ENCODE measurements at places on chromosomes 13 and 19.

DNA sequence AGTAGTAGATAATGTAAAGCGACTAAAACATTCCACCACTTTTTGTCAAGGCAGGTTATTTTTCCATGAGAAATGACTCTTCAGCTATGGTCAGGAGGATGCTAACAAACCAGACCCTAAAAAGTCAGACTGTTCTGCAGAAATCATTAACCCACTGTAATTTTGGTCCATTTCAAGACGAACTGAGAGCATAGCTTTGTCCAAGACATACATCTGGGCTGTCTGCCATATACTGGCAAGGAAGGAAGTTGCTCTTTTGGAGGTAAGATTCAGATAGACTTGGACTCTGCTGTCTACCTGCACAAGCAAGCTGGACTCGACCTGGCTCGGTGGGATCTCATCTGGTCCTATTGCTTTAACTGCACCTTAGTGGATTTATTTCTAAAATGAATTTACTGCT is 207.8 kb downstream of the POSTN start:
- DNase-seq = no peak

- DNase-seq = no peak
Measured at GRCh38 chr19:43532571-43532961, 422 bp upstream of the ZNF575 start.

DNA sequence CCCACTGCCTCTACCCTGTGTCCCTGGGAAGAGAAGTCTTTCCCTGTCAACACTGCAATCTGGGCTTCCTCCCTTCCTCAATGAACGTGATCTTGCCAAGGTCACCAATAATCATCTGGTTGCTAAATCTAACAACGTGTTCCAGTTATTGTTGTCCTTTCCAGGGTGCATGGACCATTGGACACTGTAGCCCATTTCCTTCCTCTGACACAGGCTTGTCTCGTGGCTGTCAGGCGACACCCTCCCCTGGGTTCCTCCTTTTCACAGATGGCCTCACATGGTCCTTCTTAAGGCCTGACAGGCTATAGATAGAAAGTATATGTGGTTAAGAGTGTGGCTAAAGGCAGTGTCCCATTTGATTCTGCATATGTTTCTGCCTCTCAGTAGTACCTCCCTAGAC is 67.7 kb upstream of the STARD13 start:
- no peak for DNase-seq

DNA sequence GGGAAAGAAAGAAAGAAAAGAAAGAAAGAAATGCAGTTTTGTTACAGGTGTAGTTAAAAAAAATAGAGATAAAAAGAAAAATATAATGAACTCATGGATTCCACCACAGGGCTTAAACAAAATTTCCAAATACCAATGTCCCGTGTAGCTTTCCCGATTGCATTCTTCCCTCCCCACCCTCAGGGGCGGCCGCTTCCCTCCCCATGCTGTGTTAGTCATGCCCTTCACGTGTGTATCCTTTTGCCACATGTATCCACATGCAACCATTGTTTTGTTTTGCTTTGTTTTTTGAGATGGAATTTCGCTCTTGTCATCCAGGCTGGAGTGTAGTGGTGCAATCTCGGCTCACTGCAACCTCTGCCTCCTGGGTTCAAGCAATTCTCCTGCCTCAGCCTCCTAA is 3.6 kb upstream of the KMT5C start:
- DNase-seq = no peak

- no peak for DNase-seq
Measured at GRCh38 chr19:37986048-37986750, 79.2 kb downstream of the SIPA1L3 start.

DNA sequence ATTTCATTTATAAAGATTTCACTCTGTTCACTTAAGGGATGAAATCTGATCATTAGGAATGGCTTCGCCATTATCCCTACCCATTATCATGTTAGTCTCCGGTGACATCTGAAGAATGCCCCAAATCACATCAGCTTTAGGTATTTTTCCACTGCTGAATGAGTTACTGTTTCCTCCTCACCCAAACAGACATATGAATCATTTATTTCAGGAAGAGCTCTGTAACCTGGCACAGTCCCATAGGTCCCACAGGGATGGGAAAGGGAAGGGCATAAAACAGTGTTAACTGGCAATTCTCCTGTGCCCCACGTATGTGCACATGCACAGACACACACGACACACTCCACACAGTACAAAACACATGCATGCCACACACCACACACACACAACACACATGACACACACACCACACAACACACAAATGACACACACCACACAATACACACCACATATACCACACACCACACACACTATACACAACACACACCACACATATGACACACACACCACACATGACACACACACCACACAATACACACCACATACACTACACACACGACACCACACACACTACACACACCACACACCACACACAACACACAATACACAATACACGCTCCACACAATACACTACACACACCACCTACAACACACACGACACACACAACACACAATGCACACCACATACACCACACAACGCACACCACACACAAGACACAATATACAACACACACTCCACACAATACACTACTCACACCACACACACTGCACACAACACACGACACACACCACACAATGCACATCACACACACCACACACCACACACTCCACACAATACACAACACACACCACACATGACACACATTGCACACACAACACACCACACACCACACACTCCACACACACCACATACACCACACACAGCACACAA is 15.4 kb downstream of the TMEM255B start:
- no peak for DNase-seq

DNA sequence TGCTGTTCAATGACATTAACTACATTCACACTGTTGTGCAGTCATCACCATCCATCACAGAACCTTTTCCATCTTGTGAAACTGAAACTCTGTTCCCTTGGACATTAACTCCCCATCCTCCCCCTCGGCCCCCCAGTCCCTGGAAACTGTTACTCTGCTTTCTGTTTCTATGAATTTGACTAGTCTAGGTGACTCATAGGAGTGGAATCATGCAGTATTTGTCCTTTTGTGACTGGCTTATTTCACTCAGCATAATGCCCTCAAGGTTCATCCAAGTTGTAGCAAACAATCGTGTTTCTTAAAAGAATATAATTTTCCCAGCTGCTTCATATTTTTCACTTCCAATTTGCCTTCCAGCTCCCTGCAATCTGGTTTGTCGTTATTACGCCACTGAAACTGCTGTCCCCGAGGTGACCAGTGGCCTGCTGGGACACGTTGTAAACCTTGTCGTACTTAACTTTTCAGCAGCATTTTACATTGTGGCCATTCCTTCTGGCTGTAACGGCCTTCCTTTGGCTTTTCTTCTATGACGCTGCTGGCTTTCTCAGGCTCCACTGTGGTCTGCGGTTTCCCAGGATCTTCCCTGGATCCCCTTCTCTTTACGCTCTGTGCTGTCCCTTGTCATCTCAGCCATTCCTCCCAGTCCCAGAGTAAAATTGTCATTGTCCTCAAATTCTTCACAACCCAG is 74.0 kb downstream of the DHRS12 start:
- DNase-seq = no peak

GRCh38 chr19:45947926-45948325 is 25.7 kb downstream of the NOVA2 start:
- no peak for DNase-seq

GRCh38 chr19:19137556-19138108 is 646 bp downstream of the TMEM161A start:
- DNase-seq = no peak

GRCh38 chr19:30068528-30069395 is 126.7 kb downstream of the URI1 start:
- no peak for DNase-seq

- no peak for DNase-seq
Measured at GRCh38 chr19:51514866-51515481, 13.4 kb upstream of the SIGLEC12 start.

DNA sequence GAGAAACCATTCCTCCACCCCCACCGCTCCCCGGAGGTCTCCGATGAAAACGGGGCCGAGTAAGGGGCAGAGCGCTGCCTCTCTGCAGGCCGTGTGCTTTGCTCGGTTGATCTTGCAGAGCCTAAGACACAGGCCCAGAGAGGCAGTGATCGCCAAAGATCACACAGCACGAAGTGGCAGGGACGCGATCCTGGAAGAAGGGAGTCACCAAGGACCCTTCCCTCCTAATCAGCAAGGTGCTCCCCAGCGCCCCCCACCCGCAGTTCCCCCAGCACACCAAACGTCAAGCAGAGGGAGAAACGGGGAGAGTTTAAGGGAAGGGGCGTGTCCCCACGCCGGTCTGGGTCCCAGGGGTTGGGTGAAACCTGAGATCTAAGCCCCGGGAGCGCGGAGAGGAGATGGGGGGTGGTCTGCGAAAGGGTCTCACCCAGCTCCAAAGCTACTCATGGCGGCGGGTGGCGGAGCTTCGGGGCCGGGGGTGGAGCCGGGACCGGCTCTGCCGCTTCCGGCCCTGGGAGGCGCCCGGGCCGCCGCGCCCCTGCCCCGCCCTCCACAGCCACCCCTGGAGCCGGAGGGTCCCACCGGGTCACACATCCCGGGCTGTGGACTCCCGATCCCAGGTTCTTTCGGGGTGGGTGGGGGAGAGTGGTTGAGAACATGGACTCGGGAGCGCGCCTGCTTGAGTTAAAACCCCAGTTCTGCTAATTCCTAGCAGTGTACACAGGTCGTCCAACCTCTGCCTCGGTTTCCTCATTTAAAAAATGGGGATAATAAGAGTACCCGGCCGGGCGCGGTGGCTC is at the start of gene EML2:
TSS of gene EML2 (minus strand) at position 468 of the 800 bp plus-strand sequence. CDS start at position 447, 21 bp downstream.
- peak; percentile 38 for DNase-seq

GRCh38 chr19:35545855-35546381 is 492 bp downstream of the TMEM147 start:
- peak; percentile 19 for DNase-seq

GRCh38 chr19:14146789-14147216 is 10.4 kb upstream of the ASF1B start:
- DNase-seq = no peak

- no peak for DNase-seq
Measured at GRCh38 chr13:100254002-100254401, 165.1 kb downstream of the PCCA start.

DNA sequence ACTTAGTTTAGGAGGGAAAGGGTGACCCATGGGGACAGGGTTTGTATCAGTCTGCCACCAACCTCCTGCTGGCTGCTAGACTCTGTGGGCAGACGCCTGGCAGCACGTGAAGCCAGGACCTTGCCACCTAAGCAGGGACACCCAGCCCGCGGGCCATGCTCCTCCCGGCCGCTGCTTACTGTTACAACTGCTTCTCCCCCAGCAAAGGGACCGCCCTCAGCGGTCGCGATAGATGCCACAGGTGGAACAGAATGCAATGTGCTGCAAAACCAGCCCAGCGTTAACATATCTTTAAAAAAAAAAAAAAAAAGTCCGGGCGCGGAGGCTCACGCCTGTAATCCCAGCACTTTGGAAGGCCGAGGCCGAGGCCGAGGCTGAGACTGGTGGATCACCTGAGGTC is 1.9 kb upstream of the RHPN2 start:
- DNase-seq = no peak

DNA sequence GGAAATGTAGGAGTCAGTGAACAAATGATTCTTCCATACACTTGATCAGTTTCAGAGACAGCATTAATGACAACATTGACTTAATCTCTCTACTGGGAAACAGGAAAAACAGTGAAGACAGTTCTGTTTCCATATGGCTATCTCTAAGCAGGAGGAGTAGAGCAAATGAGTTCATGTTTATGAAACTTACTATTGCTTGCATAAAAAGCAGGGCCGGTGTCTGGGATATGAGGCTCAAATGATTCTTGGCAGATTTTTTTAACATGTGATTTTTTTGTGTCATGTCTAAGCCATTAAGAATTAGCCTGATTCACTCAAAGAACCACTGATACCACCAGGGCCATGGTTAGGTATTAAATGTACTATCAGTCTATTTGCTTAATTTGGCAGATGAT is 141.9 kb downstream of the SLC7A1 start:
- no peak for DNase-seq

GRCh38 chr19:31054430-31054829 is 294.8 kb downstream of the TSHZ3 start:
- no peak for DNase-seq

GRCh38 chr19:1254530-1255185 is 6.3 kb downstream of the MIDN start:
- no peak for DNase-seq

GRCh38 chr13:26500618-26501320 is 56.7 kb upstream of the WASF3 start:
- DNase-seq = no peak

DNA sequence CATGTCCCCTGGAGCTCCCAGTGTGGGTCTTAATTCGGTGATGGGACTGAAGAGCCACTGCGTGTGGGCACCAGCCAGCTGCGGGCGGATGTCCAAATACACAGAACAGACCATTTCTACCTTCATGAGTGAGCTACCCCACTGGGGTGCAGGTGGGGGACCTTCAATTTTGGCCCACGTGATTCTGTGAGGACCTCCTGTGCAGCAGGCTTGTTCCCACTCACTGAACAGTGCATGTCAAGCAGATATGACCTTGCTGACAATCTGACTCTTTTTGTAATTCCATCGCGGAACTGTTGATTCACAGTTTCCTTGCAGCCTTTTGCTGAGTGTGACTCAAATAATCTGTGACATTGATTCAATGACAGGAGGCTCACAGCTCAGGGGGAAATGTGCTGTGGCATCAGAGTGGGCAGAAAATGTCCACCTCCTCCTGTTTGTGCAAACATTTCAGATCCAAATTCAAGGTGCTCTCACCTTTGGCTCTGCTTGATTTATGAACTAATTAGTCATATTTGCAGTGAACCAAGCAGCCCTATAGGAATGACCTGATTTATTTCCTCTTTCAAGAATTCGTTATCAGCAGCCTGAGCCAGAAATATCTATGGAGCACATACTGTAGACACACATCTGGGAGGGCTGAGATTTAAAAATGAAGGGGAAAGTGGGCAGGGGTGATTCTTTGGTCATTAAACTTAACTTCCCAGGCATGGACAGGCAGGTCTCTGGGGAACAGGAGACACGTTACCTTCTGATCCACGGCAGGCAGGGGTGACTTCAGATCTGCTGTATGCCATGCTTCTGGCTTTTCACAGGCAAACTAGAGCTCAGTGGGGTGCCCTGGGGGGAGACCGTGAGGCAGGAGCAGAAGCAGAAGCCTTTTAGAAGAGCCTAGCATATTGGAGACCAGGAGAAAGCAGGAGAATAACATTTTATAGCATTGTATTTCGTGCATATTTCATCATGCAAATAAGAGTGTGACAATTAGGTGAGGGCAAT is 170.0 kb upstream of the KL start:
- DNase-seq = no peak
